GM12864 (cell line): ENCODE measurements at places on chromosomes 7 and 10.

DNA sequence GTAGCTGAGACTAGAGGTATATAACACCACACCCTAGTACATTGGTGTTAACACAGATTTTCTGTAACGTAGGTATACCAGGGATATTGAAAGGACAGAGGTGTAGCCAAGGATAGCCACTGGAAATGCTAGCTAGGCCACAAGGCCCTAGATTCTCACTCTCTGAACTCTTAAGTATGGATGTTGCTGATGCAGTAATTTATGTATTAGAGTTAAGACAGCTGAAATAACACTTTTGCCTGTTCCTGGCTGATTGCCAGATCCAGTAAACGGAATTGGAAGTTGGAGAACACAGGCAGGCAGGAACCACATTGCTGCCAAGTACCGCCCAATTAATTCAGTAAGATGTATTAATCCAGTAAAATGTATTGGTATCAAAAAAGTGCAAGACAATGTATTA lies 1.8 kb downstream of the CALU start:
- DNase-seq, result no peak

- DNase-seq, result no peak
Measured at GRCh38 chr10:121338206-121338980, 259.9 kb downstream of the FGFR2 start.

DNA sequence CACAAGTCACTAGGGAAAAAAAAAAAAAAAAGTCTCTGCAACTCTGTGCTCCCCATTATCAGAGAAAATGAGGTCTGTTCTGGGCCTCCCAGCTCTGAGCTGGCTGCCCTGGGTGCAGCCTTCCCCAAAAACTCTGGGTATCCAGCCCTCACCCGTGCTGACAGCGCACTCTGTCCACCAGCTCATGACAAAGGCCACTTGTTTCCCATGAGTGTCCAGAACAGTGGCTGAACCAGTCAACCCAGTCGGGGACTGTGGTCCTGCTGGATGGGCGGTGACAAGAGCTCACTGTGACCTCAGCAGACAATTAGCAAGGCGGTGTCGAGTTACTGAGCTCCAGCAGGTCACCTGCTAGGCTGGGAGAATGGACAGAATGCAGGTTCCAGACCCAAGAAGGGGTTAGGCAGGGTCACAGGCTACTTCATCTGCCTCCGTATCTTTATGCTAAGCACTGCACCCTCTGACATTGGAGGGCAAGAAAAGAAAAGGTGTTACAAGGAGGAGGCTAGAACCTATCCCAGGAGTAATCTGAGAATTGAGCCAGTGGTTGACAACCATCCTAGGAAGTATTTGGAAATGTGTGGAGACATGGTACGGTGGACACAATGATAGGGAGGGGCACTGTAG lies 37.2 kb downstream of the DLG5 start:
- DNase-seq, result no peak

- DNase-seq, result no peak
Measured at GRCh38 chr7:20459419-20459818, 128.7 kb downstream of the ITGB8 start.

DNA sequence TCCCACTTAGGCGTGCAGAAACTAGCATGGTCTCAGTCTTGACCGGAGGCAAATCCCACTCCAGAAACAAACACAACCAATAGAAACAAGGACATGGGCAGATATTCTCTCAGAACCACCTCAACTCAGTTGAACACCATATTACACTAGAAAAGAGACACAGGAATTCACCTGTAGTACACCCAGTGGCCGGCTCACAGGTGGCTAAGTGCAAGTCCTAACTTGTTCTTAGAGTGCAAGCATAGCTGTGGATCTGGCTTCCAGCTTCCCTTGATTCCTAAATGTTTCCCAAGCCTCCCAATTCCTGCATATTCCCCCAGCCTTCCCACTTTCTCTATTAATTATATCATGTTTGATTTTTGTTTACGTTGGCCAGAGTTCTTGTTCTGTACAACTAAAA lies 164.4 kb downstream of the TPK1 start:
- no peak for DNase-seq

- no peak for DNase-seq
Measured at GRCh38 chr10:60652628-60653027, 125.7 kb upstream of the CDK1 start.

DNA sequence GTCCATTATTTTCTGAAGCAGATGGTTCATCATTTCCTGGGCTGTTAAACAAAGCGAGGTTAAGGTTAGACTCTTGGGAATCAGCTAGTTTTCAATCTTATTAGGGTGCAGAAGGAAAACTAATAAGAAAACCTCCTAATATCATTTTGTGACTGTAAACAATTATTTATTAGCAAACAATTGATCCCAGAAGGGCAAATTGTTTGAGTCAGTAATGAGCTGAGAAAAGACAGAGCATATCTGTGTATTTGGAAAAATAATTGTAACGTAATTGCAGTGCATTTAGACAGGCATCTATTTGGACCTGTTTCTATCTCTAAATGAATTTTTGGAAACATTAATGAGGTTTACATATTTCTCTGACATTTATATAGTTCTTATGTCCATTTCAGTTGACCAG lies 10.1 kb downstream of the BUB3 start:
- DNase-seq, result no peak

DNA sequence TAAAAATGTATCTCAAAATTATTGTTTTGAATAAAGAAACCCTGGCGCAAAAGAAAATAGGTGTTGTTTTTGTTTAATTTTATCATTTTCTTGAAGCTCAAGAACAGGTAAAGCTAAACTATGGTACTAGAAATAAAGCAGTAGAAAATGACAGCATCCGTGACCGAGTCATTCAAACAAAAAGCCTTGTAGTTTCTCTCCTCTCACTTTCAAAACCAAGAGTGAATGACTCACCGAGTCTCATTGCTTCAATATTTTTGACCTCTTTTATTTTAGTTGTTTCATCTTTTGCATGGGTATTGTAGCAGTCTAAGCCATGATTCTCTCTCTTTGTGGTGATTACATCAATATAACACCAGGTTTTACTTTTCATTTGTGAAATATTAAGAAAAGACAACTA lies 396.5 kb downstream of the POM121L12 start:
- no peak for DNase-seq

- DNase-seq, result peak; percentile 29
Measured at GRCh38 chr7:155598810-155599210, 45.7 kb upstream of the RBM33 start.

DNA sequence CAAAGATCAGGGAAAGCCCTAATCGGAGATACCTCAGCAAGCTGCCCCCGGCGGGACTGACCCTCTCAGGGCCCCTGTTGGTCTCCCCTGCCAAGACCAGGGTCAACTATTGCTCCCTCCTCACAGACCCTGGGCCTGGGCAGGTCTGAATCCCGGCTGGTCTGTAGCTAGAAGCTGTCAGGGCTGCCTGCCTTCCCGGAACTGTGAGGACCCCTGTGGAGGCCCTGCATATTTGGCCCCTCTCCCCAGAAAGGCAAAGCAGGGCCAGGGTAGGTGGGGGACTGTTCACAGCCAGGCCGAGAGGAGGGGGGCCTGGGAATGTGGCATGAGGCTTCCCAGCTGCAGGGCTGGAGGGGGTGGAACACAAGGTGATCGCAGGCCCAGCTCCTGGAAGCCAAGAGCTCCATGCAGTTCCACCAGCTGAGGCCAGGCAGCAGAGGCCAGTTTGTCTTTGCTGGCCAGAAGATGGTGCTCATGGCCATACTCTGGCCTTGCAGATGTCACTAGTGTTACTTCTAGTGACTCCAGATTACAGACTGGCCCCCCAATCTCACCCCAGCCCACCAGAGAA lies 24.1 kb downstream of the TBATA start:
- DNase-seq, result no peak

DNA sequence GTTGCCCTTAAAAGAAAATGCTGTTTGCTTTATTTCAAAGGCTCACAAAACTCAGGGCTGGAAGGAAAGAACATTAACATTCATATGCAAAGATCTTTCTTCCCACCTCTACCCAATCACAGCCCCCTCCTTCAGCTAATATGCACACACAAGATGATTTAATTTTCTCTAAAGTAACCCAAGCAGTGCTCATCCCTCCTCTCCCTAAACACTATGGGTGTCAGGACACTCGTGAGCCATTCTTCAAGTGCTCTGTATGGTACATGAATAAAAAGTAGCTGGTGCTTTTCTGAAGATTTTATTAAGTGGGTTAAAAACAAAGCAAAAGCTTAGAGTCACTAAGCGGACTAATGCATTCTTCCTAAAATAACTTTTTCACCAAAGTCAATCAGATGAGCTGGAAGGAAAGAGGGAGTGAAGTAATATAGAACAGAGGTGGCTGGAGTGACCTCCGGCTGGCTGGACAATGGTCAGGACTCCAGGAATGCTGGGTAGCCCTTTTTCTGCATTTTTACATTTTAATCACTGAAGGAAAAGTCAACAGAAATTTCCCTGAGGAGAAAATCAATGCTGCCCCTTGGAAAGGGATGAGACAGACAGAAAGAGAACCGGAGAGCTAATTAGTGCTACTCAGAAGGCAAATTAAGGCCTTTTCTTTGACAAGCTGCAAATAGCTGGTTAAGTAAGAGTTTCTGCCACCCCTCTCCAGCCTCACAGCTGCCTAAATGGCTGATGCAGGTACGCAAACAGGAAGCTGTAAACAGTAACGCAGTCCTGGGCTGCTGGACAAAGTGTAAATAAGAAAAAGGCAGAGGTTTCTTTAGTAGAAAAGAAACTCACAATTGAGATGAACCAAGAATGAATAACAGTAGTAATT lies 6.6 kb downstream of the DGKI start:
- no peak for DNase-seq

DNA sequence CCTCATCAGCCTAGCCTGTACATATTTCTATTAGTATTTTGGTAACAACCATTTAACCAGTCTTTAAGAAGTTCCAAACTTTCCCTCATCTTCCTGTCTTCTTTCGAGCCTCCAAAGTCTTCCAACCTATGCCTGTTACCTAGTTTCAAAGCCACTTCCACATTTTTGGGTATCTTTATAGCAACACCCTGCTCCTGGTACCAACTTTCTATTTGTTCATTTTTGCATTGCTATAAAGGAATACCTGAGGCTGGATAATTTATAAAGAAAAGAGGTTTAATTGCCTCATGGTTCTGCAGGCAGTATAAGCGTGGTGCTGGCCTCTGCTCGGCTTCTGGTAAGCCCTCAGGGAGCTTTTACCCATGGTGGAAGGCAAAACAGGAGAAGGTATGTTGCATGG lies 578.8 kb upstream of the AUTS2 start:
- no peak for DNase-seq

GRCh38 chr10:3119796-3120459 lies 52.6 kb downstream of the PFKP start:
- no peak for DNase-seq

DNA sequence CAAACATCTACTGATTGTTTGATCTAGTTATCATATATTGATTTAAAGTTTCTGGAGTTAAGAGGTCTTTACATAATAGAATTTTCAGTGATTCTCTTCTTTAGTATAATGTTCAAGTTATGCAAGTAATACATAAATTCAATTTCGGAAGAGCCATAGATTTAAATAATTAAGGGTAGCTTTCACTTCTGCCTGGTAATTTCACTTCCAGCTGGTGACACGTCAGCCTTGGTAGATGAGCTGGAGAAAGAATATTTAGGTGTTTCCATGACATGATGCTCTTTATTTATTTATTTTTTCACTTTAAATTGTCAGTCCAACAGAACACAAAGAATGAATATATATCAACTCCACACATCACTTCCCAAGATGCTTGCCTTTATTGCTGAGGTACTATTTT lies 5.2 kb upstream of the OTUD1 start:
- no peak for DNase-seq

GRCh38 chr10:132341017-132341416 lies 9.0 kb downstream of the LRRC27 start:
- DNase-seq, result no peak

- peak; percentile 40 for DNase-seq
Measured at GRCh38 chr10:89793649-89794254, 92.4 kb downstream of the KIF20B start.

DNA sequence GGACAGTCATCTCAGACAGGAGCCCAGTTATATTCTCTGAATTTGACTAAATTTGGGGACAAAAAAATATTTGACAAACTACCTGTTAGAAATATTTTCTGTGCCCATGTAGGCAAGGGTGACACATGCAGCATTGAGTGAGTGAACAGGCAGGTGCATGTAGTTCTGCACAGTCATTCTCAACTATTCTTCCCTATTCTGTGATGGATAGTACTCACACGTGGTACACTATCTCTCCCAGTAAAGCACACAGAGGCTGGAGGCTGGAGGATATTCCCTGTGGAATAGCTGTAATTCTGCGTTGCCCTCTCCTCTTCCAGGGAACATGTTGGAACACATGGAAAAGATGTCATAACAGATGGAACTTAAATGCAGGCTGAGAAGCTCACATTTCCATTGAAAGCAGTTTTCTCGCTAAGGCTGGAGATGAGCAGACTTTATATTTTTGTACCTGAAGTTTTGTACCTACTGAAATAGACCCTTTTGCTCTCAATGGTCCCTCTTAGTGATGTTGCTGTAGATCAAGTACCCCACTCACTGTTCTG lies 75.0 kb downstream of the GPR141 start:
- no peak for DNase-seq

- DNase-seq, result no peak
Measured at GRCh38 chr10:72426986-72427385, 72.3 kb upstream of the DNAJB12 start.

DNA sequence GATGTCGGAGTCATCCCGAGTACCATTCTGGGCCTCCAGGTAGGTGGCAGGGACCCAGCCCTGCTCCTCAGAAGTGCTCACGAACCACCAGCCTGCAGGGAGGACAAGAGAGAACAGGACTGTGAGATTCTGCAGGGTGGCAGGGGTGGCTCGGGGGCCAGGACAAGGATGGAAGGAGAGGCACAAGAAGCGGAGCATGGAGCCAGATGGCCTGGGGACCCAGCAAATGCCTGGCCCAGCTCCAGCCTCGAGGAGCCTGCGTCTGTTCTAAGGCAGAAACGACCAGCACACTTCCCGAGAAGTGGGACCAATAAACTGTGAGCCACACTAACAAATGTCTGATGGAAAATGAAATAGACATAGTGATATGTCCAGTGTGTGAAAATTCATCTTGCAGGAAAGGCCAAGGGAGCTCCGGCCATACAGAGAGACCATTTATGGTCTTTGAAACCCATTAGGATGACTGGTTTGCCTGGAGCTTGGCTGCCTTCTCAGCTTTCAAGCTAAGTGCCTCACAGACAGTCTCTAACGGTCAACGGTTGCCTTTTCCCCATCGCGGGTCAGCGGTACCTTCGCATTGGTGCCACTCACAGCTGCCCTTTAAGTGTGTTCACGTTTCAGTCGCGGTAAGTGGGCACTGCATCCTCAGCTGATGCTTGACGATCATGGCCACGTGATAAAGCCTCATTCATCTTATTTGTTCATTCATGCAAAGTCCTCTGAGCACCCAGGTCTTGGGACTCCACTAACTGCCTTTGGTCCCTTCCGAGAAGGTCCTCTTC lies 133.8 kb downstream of the NEURL1 start:
- no peak for DNase-seq

DNA sequence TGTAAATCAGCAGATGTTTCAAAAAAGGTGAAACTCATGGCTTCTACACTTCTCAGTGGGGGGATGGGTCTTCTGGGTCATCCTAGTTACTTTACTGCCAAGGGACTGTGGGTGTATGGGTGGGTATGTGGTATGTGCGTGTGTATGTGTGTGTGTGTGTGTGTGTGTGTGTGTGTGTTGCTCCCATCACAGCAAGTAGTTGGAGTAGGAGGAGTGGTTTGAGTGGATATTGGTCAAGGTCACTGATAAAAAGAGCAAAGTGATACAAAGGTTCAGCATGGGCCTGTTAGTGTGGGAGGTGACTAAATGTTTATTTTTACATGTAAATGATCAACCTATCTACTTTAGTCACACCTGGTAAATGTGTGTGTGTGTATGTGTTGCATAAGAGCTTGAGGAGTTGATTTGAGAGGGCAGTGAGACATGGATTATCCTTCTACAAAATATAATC lies 11.8 kb upstream of the COBL start:
- DNase-seq, result no peak

- no peak for DNase-seq
Measured at GRCh38 chr7:138388673-138389491, 71.2 kb upstream of the TRIM24 start.
